ENCODE measurements at places on chromosomes 16 and 17. TPM values are rescaled to one million over a fixed set of nuclear protein-coding genes. Genes with fewer than 3 reads are reported as not detected.

DNA sequence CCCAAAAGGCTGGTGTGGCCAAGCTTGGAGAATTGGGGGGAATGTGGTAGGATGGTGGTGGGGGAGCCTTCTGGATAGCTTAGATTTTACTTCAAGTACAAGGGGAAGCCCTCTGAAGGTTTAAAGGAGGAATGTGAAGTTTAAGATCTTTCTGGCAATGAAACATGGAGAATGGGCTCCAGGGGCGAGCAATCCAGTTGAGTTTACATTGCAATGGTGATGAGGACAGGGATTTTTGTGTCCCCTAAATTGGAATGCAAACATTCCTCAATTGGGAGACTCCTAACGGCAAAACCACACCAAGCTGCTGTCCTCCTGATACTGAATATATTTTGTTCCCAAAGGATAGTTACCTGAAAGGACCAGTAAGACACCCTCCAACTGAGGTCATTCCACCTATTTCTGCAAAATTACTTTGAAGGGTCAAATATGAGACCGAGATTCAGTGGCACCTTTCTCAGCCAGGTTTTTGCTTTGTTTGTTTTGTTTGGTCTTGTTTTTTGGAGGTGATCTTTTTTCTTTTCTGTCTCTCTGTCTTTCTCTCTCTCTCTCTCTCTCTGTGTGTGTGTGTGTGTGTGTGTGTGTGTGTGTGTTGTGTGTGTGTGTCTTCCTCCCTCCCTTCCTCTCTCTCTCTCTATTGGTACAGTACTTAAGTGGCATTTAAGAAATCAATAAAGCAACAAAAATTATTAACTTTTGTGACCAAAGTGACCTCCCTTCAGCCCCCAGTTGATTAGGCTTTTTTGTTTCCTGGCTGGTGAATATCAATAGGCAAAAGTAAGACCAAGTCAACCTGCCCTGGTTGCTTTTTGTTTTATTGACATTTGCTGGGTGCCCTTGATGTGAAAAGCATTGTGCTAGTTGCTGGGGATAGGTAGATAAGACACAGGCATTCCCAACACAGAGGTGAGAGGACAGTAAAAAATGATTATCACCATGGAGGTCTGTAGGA, 16.4 kb upstream of the TAT start:
- no peak for DNase-seq

GRCh38 chr17:52227926-52228325, 69.4 kb upstream of the CA10 start:
- no peak for DNase-seq

DNA sequence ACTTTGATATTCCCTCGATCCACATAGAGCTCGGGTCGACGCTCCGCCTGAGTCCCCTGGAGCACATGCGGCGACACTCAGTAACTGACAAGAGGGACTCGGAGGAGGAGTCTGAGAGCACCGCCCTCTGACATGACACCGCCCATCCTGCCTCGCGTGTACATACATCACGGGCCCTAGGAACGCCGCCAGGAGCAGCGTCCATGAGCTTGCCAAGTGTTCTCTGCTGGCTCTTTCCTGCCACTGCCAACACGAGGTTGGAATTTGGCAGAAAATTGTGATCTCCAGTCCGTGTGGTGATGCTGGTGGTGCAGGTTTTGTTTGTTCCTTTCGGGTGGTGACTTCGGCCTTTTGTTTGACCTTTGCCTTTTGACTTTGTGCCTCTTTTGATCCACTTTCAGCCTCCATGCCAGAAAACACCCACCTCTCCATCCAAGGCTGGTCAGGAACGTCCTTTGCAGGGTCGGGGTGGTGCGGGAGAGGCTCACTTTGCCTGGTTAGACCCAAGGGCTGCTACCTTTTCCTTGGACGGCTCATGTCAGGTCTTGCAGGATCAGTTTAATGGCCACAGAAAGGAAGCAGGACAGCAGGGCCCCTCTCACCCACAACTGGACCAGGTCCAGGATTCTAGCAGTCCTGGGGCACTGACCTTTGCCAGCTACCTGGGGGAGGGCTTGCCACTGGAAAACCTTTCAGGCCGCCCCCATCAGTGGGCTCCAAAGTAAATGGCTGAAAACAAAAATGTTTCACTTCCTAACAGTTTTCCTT, 27.6 kb downstream of the ELAC2 start:
- no peak for DNase-seq

DNA sequence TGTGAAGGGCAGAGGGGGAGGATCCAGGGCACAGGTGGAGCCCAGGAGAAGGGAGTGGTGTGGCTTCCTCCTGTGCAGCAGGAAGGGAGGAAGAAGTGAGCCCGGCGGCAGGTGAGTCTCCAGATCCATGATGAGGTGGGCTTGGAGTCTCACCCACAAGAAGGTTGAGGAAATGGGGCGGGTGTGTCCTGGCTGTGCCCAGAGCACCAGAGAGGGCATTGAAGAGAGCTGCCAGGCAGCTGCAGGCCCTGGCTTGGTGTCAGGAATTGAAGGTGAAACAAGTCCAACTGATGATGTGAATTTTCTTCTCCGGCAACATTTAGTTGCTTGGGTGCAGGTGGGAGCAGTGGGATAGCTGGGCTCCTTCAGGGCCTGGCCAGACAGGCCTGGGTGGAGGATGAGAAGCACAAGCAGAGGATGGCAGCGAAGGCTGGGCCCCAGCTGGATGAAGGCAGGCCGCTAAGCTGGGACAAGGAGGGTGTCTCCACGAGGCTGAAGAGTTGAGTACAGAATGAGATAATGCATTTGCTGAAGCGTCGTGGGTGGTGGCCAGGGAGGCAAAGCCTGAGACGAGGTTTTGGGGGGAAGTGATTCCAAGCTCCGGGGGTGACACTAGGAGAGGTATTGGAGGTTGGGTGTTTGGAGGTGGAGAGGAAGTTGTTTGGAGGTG, 18.3 kb downstream of the NT5M start:
- DNase-seq = no peak

Gene OTOA
- 0.32 TPM for polyA plus RNA-seq

DNA sequence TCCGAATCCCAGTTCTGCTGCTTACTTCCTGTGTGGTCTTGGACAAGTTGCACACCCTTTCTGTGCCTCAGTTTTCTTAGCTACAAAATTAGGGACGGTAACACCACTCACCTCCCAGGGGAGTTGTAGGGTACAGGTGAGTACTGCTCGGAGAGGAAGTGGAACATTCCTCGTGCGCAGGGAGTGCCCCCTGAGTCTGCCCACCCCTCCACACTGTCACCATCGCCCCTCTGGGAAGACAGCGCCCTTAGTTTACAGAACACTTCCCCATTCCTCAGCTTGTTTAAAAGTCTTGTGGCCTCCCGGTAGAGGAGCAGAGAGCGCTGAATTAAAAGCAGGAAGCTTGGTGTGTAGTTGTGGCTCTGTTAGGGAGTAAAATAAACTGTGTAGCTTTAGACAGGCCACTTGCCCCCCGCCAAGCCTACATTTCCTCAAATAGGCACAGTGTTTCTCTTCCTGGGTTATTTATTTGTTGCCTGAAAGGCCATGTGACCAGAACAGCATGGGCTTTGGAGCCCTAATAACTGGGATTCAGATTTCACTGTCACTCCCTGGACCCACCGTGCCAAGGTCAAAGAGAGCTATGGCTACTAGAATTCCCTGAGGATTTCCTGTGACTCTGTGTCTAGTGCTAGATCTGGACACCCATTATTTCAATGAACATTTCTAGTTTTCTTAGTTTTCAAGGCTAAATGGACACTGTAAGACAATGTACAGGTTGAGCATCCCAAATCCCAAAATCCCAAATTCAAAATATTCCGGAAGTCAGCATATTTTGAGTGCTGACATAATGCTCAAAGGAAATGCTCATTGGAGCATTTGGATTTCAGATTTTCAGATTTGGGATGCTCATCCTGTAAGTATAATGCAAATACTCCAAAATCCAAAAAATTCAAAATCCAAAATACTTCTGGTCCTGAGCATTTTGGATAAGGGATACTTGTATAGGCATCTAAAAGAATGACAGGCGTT, 372.5 kb downstream of the SNX29 start:
- no peak for DNase-seq

Gene TVP23A
- polyA plus RNA-seq = 3.0 TPM

Gene TP53TG3F
- not detected for polyA plus RNA-seq

Gene TMEM97
- 23.2 TPM for polyA plus RNA-seq

Gene ZNF205
- polyA plus RNA-seq = 14.6 TPM

Gene MYOCD
- polyA plus RNA-seq = 0.59 TPM

DNA sequence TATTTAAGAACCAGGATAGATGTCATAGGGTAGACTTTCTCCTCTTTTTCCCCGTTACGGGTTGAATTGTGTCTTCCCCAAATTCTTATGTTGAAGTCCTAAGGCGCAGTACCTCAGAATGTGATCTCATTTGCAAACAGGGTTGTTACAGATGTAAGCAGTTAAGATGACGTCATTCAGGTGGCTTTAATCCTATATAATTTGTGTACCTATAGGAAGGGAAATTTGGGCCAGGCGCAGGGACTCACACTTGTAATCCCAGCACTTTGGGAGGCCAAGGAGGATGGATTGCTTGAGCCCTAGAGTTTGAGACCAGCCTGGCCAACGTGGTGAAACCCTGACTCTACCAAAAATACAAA, 99.5 kb upstream of the DHX40 start:
- DNase-seq = no peak

DNA sequence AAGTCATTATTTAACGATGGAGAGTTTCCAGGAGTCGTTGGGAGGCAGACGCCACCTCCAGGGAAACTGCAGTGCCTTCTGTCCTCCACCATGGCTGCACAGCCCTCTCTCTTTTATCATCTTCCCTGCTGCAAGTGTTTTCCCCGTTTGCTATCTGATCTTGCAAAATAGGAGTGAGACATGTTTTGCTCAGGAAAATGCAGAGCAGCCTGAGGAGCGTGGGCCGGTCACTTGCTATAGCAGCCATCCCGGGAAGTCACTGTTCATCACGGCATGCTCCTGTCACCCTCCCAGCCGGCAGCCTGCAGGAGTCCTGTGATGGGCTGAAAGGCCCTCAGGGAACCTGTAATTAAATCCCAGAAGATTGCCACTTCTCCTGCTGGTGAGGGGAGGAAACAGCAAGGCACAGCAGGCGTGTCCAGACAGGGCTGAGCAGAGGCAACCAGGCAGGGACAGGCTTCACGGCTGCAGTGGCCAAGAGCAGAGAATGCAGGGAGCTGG, 143.1 kb downstream of the GSG1L start:
- no peak for DNase-seq

DNA sequence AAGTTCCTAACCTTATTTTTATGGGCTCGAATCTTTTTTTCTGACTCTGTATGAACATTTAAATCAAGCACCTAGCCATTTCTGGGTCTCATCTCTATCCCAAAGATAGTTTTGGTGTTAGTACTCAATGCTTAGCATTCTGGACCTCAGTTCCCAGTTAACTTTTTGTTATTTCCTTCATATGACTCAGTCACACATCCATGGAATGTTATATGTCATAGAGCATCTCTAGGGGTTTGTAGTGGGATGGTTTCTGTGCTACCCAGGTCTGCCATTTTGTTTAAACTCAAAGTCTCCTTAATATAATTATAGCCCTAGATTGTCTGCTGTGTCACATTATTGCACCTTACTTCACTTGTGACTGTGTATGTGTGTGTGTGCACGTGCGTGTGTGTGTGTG, 90.1 kb downstream of the EFCAB13 start:
- DNase-seq = no peak

- DNase-seq = no peak
Observed at GRCh38 chr17:57106836-57107497, 21.9 kb downstream of the AKAP1 start.

Gene CNGB1
- polyA plus RNA-seq = 0.04 TPM

DNA sequence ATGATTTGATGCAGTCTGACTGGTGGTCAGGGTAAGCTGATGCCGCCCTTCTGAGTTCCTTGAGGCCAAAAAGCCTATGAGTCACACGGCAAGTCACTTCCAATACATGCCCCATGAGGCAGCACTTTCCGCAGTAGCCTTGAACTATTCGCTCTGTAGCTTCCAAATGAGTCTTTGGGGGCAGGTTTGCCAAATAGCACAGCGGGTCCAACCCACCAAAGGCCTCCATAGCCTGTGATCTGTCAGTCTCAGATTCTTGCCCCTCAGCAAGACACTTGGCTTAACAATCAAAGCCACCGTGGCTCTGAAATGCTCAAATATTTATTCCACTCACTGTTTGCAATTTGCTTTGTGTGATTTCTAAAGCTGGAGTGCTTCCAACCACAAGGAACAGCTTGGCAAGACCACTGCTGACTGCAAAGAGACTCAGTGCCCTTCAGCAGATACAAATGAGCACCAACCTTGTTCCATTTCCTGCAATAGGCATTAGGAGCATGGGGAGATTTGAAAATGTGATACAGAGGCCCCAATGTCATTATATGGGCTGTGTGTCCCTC, 45.4 kb downstream of the CLEC19A start:
- DNase-seq = no peak

Gene SHBG
- 0.72 TPM for polyA plus RNA-seq

- no peak for DNase-seq
Observed at GRCh38 chr17:42016411-42016831, 818 bp downstream of the DNAJC7 start.

- no peak for DNase-seq
Observed at GRCh38 chr16:31467151-31467773, 4.7 kb upstream of the TGFB1I1 start.

DNA sequence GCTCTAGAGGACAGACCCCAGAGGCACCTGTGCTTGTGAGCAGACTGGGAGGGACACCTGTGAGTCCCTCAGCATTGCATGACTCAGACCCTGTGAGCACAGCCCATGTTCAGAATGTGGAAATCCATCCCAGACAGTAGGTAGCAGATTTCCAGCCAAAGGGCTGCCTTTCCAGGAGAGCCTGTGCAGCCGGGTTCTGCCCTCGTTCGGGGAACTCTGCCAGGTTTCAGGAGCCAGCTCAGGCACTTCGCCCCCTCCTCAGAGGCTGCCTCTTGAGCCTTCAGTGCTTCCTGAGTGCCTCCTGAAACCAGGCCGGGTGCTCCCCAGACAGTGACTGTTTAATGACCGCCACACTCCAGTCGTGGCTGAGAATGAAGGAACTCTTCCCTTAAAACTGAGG, 23.3 kb upstream of the SDR42E2 start:
- DNase-seq = no peak

- no peak for DNase-seq
Observed at GRCh38 chr16:75073545-75074303, 42.9 kb downstream of the LDHD start.

DNA sequence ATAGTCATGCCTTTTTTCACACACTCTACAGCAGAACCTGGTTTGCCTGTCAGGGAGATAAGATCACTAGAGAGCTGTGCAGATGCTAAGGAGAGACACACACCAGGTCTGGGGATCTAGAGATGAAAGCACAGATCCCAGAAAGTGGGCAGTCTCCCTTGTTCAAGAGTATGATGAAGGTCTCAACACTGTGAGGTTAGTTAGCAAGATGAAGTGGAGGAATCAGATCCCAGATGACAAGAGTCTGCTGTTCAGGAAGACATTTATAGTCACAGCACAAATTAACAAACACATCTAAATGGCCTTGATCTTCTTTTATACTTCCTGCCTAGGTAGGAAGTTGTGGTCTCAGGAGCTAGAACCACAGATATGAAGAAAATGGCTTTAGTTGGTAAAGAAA, 23.4 kb upstream of the SKAP1 start:
- no peak for DNase-seq

- DNase-seq = no peak
Observed at GRCh38 chr16:55728797-55729196, 73.0 kb downstream of the SLC6A2 start.

Gene PLLP
- polyA plus RNA-seq = 0.55 TPM

All from muscle of back (tissue), 13 donors.